ENCODE measurements at places on chromosomes 2 and 18.

DNA sequence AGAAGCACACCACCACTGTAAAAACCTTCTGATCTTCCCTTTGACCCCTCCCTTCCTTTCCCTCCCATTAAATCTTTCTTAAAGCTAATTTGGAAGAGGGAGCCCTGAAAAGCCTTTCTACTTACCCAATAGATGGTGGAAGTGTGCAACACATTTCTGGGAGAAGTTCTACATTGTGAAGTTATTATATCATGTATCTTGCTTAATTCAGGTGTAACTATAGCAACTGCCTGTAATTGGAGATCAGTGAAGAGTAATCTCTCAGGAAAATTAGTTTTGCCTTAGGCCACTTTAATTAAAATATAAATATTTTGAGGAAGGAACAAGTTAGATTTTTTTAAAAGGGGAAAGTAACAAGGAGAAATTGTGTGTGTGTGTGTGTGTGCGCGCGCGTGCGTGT, 266.0 kb downstream of the SH3BP4 start:
- no peak for DNase-seq

DNA sequence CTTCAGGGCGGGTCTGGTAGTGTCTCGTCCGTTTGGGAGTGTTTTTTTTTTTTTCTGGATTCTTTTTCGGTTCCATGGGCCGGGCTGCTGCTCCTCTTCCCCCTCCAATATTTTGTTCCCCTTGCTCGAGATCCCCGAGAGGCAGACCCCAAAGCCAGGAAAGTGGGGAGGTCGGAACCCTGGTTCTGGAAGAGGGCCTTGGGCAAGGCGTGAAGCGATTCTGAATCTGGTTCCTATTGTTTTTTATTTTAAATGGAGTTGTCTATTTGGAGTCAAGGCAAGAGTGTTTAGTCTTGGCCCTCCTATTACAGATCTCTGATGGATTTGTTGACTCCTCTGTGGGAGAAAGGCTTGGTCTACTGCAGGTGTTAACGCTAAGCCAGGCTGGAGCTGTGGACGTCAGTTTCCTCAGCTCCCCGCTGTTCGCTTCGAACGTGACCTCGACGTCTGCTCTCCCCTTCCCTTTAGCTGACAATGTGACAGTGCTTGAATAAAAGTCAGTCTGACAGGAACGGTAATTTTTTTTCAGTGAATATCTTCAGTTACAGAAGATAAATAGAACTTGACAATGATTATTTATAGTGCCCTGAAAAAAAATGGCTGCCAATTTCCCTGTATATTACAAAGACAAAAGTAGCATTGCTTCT, 683 bp upstream of the DNAJC27 start:
- DNase-seq = peak; percentile 36

DNA sequence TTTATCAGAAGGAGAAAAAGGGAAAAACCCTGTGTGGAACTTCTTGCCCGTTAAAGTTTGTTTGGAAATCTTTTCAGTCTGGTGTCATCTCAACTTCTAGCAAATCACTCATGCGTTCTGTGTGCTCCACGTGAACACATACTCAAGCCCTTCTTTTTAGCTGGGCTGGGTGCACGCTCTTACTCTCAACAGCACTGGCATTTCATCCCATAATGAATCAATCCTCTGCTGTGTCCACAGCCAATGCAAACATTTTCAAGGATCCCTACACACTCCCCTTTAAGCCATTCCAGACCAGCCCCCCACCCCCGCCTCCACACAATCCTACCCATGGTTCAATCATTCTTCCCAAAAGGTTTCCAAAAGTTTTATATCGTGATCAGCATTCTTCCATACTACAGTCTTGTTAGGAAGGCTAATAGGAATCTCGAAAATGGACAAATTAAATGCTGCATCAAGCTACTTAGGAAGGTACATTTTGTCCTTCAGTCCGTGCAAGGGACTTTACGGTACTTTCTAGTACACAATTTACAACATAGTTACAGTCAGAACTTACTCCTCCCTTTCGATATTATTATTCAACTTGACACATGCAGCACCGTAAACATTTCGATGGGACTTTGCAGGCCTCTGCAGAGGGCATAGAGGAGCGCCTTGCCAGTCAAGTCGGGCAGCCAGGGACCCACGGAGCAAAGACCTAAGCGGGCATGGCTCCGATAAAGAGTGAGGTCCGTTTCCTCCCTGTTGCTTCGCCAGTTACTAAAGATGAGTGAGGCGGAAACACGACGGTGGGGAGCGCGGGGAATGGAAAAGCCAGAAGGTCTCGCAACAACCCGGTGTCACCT, 1.4 kb downstream of the PTGR3 start:
- DNase-seq = no peak

- DNase-seq = no peak
Observed at GRCh38 chr2:232714969-232715368, 17.8 kb downstream of the GIGYF2 start.

DNA sequence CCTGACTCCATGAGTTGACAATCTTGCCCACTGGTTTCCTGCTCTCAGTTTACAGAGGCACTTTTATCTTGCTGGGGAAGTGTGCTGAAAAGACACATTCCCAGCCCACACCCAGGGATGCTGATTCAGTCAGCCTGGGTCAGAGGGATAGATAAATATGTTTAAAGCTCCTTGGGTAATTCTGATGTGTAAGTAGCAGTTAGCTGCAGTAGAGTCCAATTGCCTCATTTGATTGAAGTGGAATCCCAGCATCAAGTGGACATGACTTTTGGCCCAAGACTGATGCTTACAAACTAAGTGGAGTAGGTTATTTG, 29.4 kb downstream of the PSD4 start:
- no peak for DNase-seq

GRCh38 chr2:62227386-62228075, 31.6 kb downstream of the B3GNT2 start:
- no peak for DNase-seq

- DNase-seq = peak; percentile 58
Observed at GRCh38 chr2:143730155-143730952, 601.1 kb downstream of the ARHGAP15 start.

- no peak for DNase-seq
Observed at GRCh38 chr2:167144179-167144898, 256.1 kb downstream of the XIRP2 start.

DNA sequence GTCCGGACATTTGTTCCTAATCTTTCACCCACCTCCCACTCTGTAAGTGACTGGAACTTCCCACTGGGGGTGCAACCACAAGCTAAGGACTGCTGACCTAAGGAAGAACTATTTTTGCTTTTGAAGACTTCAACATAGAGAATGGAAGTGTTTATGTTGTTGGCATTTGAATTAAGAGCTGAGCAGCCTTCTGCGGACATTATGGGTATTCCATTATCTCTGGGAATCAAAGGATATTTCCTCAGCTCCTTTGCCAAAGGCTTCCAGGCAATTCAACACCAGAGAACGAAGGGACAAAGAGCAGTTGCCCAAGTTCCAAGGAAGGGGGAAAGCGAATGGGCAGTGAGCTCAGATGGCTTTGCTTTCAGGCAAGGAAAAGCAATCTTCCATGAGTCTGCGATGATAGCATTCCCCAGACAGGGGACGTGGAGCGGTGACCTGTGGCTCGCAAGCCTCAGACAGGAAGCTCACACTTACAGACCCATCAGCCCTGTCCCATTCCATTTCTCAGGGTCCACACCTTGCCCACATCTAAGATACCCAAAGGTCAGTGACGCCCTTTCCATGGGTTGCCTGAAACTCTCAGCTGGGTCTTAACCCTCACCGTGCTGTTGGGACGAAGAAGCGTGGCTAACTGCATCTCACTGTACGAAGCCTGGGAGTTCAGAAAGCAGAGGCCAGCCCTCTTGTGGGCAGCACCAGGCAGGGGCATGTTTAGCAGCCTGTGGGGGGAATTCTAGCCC, 116.8 kb downstream of the COPS8 start:
- no peak for DNase-seq

GRCh38 chr18:76435316-76435989, 59.6 kb downstream of the ZNF516 start:
- no peak for DNase-seq

DNA sequence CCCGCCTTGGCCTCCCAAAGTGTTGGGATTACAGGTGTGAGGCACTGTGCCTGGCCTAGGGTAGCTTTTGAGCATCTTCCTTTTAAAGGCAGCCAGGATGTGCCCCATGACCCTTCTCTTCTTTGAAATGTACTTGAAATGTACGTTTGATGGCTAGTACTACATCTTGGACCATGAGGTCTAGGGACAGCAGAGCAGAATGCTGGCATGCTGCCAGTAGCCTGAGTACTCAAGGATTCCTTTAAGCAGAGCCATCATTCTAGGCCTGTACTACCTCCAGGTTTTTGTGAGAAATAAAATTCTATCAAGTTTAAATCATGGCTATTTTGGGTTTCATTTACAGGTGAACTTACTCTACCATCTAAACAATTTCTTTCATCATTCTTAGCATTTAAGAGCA, 2.9 kb upstream of the EML6 start:
- DNase-seq = no peak

GRCh38 chr2:189876271-189876670, 92.0 kb downstream of the PMS1 start:
- peak; percentile 56 for DNase-seq

DNA sequence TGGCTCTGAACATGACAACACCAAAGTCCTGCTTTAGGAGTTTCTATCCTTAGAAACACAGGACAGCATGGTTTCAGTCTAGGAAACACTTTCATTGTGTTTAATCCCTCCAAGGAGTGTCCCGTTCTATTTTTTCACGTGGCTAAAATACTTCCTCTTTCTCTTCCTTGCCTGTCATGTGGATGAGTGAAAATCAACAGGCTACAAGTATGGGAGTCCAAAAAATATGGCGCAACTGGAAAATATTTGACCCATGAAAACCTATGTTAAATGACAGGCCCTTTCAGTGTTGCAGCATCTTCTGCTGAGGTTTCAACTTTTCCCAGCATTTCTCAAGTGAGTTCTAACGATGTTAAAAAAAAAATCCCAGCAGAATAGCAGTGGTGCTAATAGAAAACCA, 146.3 kb downstream of the LAMA3 start:
- no peak for DNase-seq

Measured in common myeloid progenitor, CD34-positive (primary cell).